ENCODE measurements at places on chromosomes 1 and 21.

GRCh38 chr1:85862456-85862855 lies 154.2 kb upstream of the ZNHIT6 start:
- DNase-seq: no peak

- no peak for DNase-seq
Measured at GRCh38 chr1:37932759-37933158, 14.1 kb downstream of the INPP5B start.

DNA sequence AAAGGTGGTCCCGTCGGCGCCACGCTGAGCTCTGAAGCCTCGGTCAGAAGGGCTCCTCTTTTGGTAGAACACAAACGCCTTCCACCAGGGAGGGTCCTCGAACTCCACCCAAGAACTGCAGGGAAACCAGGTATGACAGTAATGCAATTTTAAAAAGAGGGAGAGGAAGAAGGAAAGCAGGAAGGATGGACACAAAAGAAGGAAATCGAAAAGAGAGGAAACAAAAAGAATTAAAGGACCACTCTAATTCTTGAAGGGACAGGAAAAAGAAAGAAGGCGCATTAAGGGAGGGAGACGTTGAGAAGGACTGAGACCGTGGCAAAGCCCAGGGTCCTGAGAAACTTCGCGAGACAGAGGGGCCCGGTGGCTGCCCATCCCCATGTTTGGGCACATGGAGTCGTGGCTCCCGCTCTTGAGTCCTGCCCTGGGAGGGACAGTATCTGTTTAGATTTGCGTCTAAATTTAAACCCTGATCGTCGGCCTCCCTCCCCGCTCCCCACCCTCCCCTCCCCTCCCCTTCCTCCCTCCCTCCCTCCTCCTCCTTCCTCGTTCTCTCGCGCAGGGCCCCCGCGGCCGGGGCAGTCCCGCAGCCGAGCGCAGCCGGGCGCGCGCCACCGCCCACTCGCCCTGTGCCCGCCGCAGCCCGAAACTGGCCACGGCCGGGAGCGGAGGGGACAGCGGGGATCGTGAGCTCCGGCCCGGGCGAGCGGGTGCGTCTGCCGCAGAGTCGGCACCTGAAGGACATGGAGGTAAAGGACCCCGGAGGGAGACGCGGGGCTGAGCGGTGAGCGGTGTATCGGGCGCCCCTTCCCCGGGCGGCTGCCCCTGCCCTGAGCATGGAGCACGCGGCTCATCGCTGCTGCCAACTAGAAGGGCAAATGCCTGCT lies at the start of gene RCSD1:
RCSD1 (plus strand) TSS at position 552 of the 887 bp plus-strand sequence; CDS start at position 744, 192 bp downstream.
- peak; percentile 33 for DNase-seq

GRCh38 chr1:178311164-178311563 lies 185.6 kb downstream of the CLEC20A start:
- DNase-seq: no peak

DNA sequence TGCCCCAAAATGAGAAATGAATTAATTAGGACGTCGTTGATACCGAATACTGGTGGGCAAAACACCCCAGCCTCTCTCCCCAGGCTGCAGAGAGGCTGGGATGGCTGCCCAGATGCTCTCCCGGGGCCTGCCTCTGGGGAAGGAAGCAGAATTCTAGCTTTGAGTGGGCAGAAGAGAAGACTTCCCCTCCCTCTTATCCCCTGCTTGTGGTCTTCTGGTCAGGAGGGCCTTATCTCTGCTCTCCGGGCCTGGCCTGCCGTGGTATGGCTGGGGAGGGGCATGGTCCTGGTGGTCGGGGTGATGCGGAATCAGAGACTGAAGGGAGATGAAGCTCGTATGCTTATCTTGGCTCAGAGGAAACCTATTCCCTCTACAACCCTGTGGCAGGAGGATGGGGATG lies 9.8 kb upstream of the CSF3R start:
- DNase-seq: no peak

Data from activated naive CD4-positive, alpha-beta T cell (primary cell).